ENCODE measurements at places on chromosomes 1 and 21.

DNA sequence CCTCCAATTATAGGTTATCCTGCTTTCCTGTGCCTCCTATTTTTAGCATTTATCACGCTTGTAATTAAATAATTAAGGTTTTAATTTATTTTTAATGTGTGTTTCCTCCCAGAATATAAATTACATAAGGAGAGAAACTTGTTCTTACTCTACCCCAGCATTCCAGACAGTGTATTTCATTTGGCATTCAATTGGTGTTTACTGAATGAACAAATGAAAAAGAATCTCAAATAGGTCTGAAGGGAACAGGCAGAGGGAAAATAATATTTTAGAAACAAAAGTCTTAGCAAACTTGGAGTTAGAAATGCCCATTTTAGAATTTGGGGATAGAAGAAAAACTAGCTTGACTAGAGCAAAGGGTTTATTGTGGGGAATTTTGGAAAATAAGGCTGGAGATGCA is 9.9 kb upstream of the RSRP1 start:
- peaks cover under 1% of the 10 kb centered on the region for H3K36me3 ChIP-seq
- no peak overlapping the region for H3K4me3 ChIP-seq
- DNase-seq = no peak
- peaks cover 6% of the 10 kb centered on the region for H3K4me1 ChIP-seq
- no peak overlapping the region for H3K27ac ChIP-seq
- H3K27me3 ChIP-seq = no peaks in the 10 kb centered on the region

DNA sequence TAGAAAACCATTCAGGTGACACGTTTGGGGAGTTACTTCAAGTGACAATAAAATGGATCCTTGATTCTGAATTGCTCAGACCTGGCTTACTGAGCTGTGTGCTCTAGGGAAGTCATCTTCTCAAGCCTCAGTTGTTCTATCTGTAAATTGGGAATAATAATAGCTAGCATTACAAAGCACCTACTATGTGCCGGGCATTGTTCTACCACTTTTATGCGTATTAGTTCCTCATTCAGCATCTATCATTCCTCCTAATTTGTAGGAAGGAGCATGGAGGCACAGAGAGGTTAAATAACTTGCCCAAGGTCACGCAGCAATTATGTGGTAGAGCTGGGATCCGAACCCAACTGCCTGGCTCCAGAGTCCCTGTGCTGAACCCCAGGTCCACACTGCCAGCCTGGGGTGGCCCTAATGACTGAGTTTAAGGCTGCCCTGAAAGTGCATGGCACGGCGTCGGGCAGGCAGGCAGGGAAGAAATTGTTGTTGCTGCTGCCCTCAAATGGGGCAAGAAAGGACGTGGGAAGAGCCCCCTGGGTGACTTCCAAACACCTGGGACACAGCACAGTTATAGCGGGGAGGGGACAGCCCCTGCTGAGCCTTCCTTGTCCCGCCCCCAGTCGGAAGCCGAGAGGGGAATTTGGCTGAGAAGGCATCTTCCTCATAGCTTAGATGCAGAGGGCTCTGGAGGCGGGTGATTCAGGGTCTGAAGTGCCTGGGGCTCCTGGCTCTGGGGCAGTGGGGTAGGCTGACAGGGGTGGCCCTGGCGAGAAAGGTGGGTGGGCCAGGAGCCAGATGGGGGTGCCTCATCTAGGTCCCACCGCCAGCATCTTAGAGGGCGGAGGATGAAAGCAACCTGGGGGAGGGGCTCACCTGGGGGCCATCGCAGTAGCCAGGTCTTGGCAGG is 86.5 kb upstream of the IFFO2 start:
- H3K4me1 ChIP-seq = no peaks in the 10 kb centered on the region
- no peak overlapping the region for H3K27ac ChIP-seq
- H3K4me3 ChIP-seq = no peak overlapping the region
- peaks cover 15% of the 10 kb centered on the region for H3K27me3 ChIP-seq
- H3K36me3 ChIP-seq = no peaks in the 10 kb centered on the region

DNA sequence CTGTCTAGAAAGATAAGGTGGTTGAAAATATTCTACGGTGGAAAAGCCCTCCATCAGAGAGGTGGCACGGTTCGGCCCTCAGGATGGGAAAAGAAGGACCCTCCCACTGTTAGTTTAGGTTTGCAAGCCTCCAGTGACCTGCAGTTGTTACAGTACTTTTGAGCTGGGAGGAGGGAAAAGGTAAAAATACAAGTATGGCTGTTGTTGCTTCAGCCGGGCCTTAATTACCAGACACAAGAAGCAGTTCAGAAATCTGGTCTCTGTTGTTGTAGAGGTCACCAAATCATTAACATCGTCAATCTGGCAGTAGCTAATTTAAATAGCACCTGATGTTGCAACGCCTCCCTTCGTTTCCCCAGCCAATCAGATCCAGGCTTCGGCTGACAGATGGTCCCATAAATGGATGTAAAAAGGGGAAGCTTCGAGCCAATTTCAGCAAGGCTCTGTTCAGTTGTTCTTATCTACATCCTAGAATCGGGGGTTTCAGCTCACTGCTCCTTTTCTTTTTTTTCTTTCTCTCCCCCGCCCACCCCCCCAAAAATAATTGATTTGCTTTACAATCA is at the start of gene ELAVL4:
TSS of gene ELAVL4 (plus strand) at position 424 of the 563 bp plus-strand sequence. CDS start 270 bp downstream, outside the sequence.
- no peak within 1 kb of the TSS for H3K27ac ChIP-seq
- H3K4me3 ChIP-seq = no peak within 1 kb of the TSS
- no peaks in the 10 kb centered on the region for H3K4me1 ChIP-seq
- H3K36me3 ChIP-seq = no peaks in the 10 kb centered on the region
- H3K27me3 ChIP-seq = peaks cover 67% of the 10 kb centered on the region

DNA sequence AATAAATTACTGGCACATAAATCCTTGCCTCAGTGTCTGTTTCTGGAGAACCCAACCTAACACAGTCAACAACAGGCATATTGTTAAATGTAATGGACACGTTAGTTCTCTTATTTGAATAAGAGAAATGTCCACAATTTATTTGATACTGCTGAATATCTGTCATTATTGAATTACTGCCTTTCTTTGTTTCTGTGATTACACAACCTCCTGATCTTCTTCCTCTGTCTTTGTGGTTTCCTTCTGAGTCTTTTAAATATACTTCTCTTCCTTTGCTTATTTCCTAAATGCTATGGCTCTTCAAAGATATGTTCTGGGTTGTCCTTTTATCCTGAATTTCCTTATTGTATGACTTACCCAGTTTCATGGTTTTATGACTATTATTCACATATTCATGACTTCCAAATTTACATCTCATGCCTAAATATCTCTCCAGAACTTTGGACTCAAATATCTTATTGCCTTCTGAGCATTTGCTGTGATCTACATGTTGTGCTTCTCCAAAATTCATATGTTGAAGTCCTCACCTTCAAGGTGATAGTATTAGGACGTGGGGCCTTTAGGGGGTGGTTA is 39.9 kb downstream of the MSH4 start:
- no peak overlapping the region for H3K27ac ChIP-seq
- no peak overlapping the region for H3K4me3 ChIP-seq
- no peaks in the 10 kb centered on the region for H3K4me1 ChIP-seq
- no peaks in the 10 kb centered on the region for H3K36me3 ChIP-seq
- DNase-seq = no peak
- no peaks in the 10 kb centered on the region for H3K27me3 ChIP-seq

DNA sequence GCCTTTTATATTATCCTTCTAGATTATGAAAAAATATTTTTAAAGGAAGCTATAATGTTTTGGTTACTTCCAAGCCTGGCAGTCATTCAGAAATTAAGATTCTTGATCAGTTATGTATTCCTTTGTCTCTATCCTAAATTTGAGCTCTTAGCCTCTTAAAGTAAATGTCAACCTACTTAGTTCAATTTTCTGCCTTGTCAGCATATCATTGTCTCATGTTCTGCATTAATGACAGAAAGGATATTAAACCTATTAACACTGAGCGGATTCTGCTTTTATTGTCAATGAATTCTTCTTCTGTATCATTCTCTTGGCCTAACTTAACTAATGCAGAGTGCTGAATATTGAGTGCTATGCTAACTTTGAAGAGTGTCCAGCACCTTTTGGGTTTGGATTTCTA is 56.0 kb downstream of the SDCCAG8 start:
- peaks cover 10% of the 10 kb centered on the region for H3K4me1 ChIP-seq
- H3K36me3 ChIP-seq = peaks cover 3% of the 10 kb centered on the region
- no peaks in the 10 kb centered on the region for H3K27me3 ChIP-seq
- no peak overlapping the region for H3K27ac ChIP-seq
- H3K4me3 ChIP-seq = no peak overlapping the region
